GM23248 (cell line): ENCODE measurements at places on chromosomes 2 and 18. TPM values are rescaled to one million over a fixed set of nuclear protein-coding genes. Genes with fewer than 3 reads are reported as not detected.

The FBXO48 gene
- total RNA-seq: 0.38 and 0.65 TPM in 2 replicates

The NGEF gene
- 0.43 TPM in 1 of 2 replicates, not detected in the other for total RNA-seq

The AQP12B gene
- not detected in 2 replicates for total RNA-seq

The MALL gene
- total RNA-seq: 42.1 and 43.7 TPM in 2 replicates
